HFFc6 (cell line): ENCODE measurements at places on chromosomes 7 and 10.
A peak's percentile ranks its signal among the peaks of the same experiment; 100 is the strongest.

GRCh38 chr10:123854498-123854897 is 37.1 kb downstream of the CPXM2 start:
- no peak for DNase-seq
- no peak overlapping the region for H3K27ac ChIP-seq
- peaks cover 3% of the 10 kb centered on the region; the same call in 1 of the 2 replicates for H3K27me3 ChIP-seq
- H3K4me3 ChIP-seq: no peak overlapping the region

DNA sequence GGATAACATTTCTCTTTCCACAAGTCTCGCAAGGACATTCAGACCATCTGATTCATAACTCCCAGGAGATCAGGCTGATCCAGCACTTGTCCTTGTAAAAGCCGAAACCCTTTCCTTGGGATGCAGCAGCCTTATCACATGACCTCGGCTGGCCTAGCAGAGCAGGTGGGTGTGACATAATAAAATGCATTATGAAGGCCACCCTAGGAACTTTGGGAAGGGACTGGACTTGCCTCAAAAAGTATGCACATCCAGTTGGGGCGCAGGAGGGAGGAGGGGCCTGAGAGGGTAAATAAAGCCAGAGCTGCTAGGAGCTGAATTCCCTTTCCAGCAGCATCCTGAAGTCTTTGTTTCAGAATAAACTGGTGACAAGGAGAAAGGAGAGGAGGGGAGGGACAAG is 260.8 kb downstream of the SNX13 start:
- H3K4me3 ChIP-seq: peak overlapping the region; percentile 74
- 0 out of 2 replicates have a peak, but pooled peaks cover 6% of the 10 kb centered on the region for H3K36me3 ChIP-seq
- H3K27ac ChIP-seq: peak overlapping the region; percentile 85
- H3K4me1 ChIP-seq: peaks cover 94% of the 10 kb centered on the region
- H3K27me3 ChIP-seq: no peaks in the 10 kb centered on the region; the same call in 1 of the 2 replicates

GRCh38 chr7:130803127-130803526 is 69.1 kb upstream of the KLF14 start:
- H3K27me3 ChIP-seq: peaks cover 26% of the 10 kb centered on the region
- no peaks in the 10 kb centered on the region; the same call in 1 of the 2 replicates for H3K36me3 ChIP-seq
- no peak overlapping the region for H3K4me3 ChIP-seq

DNA sequence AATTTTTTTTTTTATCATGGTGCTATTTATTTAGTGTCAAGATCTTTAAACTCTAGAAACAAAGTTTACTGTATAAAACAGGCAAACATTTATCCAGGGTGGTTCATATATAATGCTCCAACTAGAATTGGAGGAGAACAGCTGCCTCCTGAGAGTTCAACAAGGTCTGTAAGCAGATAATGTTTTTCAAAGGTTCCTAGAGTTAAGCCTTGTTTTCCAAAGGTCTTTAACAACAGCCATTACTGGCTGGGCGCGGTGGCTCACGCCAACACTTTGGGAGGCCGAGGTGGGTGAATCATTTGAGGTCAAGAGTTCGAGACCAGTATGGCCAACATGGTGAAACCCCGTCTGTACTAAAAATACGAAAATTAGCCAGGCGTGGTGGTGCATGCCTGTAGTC is 316.7 kb downstream of the CCDC3 start:
- no peaks in the 10 kb centered on the region for H3K36me3 ChIP-seq
- DNase-seq: no peak
- H3K4me1 ChIP-seq: no peaks in the 10 kb centered on the region
- no peak overlapping the region for H3K4me3 ChIP-seq
- H3K27ac ChIP-seq: no peak overlapping the region

DNA sequence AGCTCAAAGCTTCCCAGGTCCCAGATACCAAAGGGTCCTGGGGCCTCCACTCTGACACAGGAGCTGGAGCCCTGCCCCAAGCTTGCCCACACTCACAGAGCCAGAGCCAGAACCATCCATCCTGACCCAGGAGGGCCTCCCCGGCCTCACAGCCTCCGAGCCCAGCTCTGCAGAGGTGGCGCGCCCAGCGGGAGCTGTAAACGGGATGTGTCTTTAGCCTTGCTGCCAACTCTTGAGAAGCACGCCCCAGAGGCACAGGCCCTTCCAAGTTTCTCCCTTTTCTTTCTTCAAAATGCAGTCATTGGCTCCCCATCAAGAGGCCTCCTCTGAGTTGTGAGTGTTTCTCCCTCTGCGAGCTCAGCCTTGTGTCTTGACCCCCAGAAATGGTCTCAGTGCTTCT is 75.0 kb downstream of the PDGFA start:
- H3K4me3 ChIP-seq: no peak overlapping the region
- DNase-seq: no peak
- no peaks in the 10 kb centered on the region for H3K4me1 ChIP-seq
- H3K27me3 ChIP-seq: peaks cover 14% of the 10 kb centered on the region
- H3K36me3 ChIP-seq: no peaks in the 10 kb centered on the region
